ENCODE measurements at places on chromosomes 6 and 20.

GRCh38 chr6:21375151-21376116 is 218.1 kb upstream of the SOX4 start:
- no peak for DNase-seq

- no peak for DNase-seq
Observed at GRCh38 chr6:45278367-45278766, 49.8 kb upstream of the RUNX2 start.

GRCh38 chr6:143205991-143206390 is 145.3 kb downstream of the AIG1 start:
- DNase-seq = no peak

DNA sequence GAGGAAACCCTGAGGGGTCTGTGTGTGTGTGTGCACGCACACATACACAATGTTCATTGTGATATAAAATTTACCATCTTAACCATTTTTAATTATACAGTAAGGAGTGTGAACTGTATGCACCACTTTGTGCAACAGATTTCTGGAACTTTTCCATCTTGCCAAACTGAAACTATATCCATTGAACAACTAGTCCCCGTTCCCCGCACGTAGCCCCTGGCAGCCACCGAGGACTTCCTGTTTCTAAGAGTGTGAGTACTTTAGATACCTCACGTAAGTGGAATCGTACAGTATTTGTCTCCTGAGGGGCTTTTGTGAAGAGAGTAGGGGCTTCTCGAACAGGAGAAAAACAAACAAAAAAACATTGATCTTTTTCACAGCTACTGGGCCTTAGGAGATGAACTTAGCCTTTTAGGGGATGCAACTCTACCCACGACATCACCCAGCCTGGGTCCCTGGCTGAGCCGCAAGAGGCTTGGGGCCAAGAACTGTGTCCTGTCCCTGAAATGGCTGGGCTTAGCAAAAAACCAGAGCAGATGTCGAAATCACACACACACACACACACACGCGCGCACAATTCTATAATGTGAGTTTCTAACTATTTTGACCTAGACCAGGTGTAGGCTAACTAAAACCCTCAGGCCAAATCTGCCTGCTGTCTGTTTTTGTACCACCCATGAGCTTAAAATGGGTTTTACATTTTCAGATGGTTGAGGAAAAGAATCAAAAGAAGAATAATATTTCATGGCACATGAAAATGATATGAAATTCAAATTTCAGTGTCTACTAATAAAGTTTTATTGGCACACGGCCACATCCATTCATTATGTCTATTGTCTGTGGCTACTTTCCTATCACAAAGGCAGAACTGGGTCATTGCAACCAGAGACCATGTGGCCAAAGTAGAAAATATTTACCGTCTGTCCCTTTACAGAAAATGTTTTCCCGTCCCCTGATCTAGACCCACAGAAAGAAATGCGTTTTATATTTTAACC is 144.2 kb downstream of the EYA2 start:
- DNase-seq = no peak

All from stimulated activated CD4-positive, alpha-beta T cell treated with anti-CD3 and anti-CD28 coated beads, Interleukin-15, amount 100 ng/mL, for 24 hours (primary cell).